ENCODE measurements at places on chromosomes 16 and 17. TPM values are rescaled to one million over a fixed set of nuclear protein-coding genes. Genes with fewer than 3 reads are reported as not detected.

GRCh38 chr17:47629826-47630225 is 19.9 kb upstream of the KPNB1 start:
- DNase-seq: no peak

- DNase-seq: no peak
These were observed 440.8 kb downstream of the KCNJ2 start for GRCh38 chr17:70610161-70610560.

DNA sequence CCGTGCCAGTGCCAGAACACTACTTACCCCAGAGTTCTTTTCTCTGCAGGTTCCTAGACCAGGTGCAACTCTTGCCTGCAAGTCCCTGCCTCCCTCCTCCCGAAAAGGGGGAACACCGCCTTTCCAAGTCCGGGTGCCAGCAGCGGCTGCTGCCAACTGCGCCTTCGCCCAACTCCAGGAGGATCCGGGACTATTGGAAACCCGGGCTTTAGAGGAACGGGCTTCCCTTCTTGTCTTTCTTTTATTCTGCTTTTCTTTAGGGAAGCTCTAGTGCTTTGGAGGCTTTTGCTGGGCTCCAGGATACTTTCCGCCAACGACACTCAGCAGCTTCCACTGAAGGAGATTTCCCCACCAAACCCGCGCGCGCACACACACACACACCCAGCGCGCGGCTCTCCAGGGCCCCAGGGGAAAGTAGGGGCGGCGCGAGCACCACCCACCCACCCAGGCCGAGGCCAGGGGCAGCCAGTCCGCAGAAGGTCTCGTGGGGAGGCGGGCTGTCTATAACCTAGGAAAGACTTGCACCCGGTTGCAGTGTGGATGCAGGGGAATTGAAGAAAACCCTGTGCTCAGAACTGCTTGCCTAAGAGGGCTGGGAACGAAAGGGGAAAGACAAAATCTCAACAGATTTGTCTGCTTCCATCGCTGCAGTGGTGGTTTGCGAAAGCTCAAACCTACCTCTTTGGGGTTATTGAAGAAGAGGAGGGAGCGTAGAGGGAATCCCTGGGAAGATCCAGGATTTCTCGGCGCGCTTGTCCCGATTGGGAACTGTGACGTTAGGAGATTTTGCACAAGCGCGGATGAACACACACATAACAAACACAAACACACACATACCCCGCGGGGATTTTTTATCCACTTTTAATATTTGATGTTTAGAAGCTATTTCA is 977 bp upstream of the CA10 start:
- DNase-seq: no peak

DNA sequence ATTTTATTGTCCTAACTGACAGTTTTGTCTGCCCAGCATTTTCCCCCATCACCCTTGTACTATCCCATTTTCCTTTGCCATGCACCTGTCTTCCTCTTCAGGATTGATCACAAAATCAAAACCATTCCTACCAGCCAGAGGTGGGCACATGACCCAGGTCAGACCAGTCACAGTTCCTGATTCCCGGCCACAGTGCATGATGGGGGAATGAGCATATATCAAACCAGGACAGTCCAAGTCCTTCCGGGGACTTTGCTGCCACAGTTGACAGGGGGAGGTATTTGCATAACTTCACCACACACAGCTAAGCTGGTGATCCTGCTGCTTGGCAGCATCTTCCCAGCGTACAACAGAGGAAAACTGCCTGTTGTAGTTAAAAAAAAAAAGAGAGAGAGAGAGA is 493.9 kb downstream of the WWOX start:
- DNase-seq: no peak

DNA sequence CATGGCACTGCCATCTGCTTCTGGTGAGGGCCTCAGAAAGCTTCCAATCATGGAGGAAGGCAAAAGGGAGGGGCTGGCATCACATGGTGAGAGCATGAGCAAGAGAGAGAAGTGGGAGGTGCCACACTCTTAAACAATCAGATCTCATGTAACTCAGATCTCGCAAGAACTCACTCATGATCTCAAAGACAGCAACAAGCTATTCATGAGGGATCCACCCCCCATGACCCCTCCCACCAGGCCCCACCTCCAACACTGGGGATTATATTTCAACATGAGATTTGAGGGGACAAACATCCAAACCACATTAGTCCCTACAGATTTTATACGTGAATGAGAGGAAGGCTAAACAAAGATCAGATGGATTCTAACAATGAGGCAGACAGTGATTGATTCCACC is 8.9 kb upstream of the TMEM132E start:
- no peak for DNase-seq

- DNase-seq: no peak
These were observed 56.0 kb upstream of the TOB1 start for GRCh38 chr17:50922107-50922506.

- no peak for DNase-seq
These were observed 200.6 kb upstream of the CIBAR2 start for GRCh38 chr16:85312642-85313525.

GRCh38 chr17:50110591-50111349 is 15.6 kb downstream of the PDK2 start:
- DNase-seq: no peak

GRCh38 chr16:55189682-55190636 is 134.0 kb upstream of the IRX6 start:
- DNase-seq: no peak

Gene CAMKK1
- total RNA-seq: 1.7 TPM

Gene TOP2A
- 1,672 TPM for total RNA-seq

Gene NAA38
- 36.3 TPM for total RNA-seq

Gene IGF2BP1
- total RNA-seq: 17.6 TPM

Gene C16orf95
- 3.9 TPM for total RNA-seq

Gene SERPINF2
- total RNA-seq: 0.76 TPM

Gene NLRC5
- 42.3 TPM for total RNA-seq

Data from Calu3 (cell line).